ENCODE measurements at places on chromosomes 1 and 21. TPM values are rescaled to one million over a fixed set of nuclear protein-coding genes. Genes with fewer than 3 reads are reported as not detected.

The SLC30A2 gene
- total RNA-seq: not detected

The DCST2 gene
- total RNA-seq: not detected

The OR2L2 gene
- total RNA-seq: under 0.01 TPM

The DCDC2B gene
- total RNA-seq: not detected

The COL24A1 gene
- under 0.01 TPM for total RNA-seq

Measured in subcutaneous preadipocyte (primary cell).